ENCODE measurements at places on chromosomes 11 and 22.

GRCh38 chr22:45454275-45454674 is 40.8 kb downstream of the RIBC2 start:
- no peak for DNase-seq

DNA sequence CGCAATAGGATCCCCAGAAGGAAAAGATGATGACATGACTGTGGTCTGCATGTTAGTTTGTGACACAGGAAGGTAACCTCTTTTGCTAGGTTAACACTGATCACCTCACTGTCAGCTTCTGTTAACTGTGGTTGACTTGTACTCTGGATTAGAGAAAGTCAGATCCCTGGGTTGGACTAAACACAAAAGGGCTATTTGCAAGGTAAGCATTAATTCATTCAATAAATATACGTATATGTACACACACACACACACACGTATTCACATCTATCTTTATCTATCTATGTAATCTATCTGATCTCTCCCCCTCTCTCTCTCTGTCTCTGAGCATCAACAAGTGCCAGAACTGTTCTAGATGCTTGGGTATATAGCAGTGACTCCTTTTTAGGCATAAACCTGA is 136.1 kb upstream of the SNX19 start:
- no peak for DNase-seq

- DNase-seq: no peak
Observed at GRCh38 chr11:47225552-47226400, 11.0 kb downstream of the DDB2 start.

DNA sequence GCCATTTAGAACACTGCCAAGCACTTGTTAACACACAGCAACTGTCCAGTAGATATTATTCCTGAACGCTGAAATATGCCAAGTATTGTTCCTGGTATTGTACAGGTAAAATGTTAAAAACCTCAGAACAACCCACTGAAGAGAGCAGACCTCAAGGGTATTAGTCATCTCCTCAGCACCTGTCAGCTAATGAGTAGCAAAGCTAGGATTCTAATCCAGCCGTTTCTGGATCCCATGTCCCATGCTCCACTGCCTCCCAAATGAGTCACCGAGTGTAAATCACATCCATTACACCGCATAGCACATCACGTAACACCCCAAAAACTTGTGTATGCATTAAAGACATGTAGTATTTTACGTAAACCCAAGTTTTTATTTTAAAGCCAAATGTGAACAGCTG is 705.4 kb upstream of the TENM4 start:
- no peak for DNase-seq

- DNase-seq: no peak
Observed at GRCh38 chr11:57496109-57496820, 19.2 kb downstream of the SLC43A1 start.

DNA sequence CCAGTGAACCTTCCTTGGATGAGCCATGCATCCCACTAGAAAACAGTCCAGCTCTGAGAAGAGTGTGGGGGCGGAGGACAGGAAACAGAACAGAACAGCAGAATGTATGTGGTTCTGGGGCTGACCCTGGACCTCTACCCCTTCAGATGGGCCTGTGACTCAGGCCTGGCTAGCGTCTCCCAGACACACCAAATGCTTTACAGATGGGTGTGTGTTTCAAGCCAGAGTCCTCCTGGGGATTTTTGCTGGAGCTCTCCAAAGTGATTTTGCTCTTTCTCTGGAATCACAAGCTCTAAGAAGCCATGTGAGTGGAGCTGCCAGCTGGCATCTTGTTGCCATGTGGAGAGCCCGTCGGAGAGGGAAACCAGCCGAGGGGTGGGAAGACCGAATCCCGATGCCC is 13.2 kb upstream of the C1QTNF4 start:
- DNase-seq: no peak

DNA sequence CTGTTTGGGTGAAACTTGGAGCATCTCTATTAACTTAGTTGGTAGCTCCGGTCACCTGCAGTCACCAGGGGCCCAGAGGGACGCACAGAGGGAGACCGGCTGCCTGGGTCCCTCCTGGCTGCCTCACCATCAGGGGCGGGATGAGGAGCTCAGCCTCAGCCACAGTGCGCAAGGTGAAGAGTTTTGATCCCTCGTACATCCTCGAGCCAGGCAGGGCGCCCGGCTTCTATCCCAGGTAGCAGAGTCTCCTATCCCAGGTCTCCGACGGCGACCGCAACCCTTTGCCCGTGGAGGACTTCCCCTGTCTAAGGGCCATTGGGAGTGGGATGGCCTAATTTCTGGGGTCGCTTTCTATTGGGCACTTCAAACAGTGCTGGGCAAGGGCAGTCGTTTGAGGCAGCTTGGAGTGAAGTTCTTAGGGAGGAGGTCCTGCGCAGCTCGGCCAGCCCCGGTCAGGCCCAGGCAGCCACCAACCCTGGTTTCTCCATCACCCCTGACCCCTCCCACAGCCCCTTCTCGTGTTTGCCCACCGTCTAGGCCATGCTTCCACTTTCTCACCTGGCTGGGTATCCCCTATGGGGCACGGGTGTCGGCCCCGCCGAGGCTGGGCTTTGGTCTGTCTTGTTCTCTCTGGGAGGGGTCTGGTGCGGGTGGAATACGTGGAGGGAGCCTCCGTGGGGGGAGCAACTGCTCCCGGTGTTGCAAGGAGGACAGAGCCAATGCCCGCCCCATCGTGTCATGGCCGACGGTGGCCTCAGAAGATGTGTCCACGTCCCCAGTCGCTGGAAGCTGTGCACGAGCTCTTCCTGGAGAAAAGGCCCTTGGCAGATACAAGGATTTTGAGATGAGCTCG is 3.6 kb upstream of the MRGPRG start:
- DNase-seq: no peak

GRCh38 chr22:35824256-35824655 is 106.6 kb downstream of the APOL5 start:
- DNase-seq: no peak

DNA sequence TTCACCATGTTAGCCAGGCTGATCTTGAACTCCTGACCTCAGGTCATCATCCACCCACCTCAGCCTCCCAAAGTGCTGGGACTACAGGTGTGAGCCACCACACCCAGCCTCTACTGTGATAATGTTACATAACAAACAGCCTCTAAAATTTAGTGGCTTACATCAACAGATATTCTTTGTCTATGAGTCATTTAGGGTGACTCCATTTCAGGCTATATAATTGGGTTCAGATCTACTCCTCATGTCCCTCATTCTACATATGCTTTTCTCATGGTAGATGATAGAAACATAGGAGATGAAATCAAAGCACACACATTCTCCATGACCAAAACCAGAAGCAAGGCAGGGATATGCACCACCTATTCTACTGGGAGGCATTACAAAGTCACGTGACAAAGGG is 72.7 kb downstream of the SIK2 start:
- no peak for DNase-seq

- no peak for DNase-seq
Observed at GRCh38 chr22:46213052-46213451, 37.0 kb downstream of the CDPF1 start.

- DNase-seq: no peak
Observed at GRCh38 chr11:2394818-2395105, 5.8 kb upstream of the TSSC4 start.

- DNase-seq: no peak
Observed at GRCh38 chr11:58562375-58562800, 13.3 kb downstream of the LPXN start.

- peak; percentile 76 for DNase-seq
Observed at GRCh38 chr11:120303004-120303637, 22.0 kb upstream of the TLCD5 start.

All from activated effector memory CD4-positive, alpha-beta T cell treated with anti-CD3 and anti-CD28 coated beads, Interleukin-2, amount 50 U/mL, for 16 hours (primary cell).